COLO829 (cell line): ENCODE measurements at places on chromosomes 6 and 20.

DNA sequence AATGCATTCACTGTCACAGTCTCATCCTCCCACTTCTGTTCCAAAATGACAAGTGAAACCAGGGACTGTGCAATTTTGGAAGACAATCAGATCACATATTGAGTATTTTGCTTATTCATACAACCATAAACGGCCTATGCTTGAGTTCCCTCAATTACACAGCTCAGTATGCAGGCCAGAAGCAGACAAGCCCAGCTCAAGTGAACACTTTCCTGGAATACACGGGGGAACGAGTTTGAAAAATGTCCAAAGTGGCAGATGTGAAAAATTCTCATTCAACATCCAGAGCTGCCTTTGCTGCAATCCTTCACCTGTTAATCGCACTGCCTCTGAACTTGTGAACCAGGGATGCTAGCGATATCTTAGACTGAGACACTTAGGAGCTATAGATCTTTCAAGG, 190.2 kb downstream of the COL9A1 start:
- no peak for DNase-seq

- DNase-seq = peak; percentile 85
Observed at GRCh38 chr6:14046476-14047068, 71.0 kb upstream of the CD83 start.

DNA sequence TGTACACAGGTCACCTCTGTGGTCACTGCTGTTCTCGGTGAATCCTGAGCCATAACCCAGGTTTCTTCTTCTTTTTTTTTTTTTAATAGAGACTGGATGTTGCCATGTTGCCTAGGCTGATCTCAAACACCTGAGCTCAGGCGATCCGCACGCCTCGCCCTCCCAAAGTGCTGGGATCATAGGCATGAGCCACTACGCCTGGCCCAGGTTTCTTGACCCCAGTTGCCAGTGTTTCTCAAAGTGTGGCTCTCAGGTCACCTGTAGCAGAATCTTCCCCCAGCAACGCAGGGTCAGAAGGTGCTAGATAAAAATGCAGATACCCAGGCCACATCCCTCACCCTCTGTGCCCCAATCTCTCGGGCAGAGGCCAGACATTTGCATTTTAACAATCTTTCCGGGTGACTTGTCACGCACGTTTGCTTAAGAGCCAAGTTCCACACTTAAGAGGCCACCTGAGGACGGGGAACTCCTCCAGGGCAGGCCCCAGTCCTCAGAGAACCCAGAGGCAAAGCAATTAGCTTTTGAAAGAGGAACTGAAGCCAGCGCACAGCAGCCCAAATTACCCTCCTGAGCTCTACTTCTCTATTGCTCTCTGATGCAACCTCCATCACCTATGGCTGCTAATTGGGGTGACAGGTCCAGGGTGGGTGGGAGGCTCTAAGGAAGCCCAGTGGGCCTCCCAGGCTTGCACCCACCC, 81.8 kb downstream of the NFATC2 start:
- no peak for DNase-seq

DNA sequence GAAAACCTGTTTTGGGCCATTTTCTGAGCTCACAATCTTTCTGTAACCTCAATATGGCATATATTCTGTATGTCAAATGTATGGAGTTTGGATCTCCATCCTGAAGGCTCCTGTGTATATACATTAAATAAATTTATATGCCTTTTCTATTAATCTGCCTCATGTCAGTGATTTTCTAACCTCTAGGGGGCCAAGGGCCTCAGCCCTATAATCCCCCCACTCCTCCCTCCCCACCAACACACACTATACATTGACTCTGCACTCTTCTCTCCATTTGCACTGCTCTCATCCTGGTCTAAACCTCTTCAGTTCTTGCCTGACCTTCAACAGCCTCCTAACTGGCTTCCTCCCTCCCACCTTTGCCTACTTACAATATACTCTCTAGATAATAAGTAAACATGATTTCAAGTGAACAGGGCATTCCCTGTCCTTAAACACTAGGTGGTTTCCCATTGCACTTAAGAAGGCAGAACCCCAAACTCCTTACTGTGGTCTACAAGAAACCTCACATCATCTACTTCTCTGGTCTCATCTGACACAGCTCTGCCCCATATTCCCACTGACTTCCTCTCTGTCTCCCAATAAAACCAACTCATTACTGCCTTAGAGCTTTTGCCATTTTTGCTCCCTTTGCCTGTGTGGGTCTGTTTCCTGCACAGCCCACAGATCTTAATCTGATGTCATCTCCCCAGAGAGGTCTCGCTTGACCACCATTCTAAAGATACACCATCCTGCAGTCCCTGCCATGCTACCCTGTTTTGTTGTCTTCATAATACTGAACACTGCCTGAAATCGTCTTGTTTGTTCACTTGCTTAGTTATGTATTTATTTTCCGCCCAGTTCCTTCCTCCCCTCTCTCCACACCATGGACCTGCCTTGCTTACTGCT, 213.7 kb downstream of the SYNE1 start:
- no peak for DNase-seq

GRCh38 chr6:142744836-142745235, 200.1 kb downstream of the HIVEP2 start:
- DNase-seq = no peak

- no peak for DNase-seq
Observed at GRCh38 chr6:113411011-113411410, 446.1 kb upstream of the MARCKS start.

- no peak for DNase-seq
Observed at GRCh38 chr6:102686461-102686860, 1293.0 kb downstream of the GRIK2 start.

DNA sequence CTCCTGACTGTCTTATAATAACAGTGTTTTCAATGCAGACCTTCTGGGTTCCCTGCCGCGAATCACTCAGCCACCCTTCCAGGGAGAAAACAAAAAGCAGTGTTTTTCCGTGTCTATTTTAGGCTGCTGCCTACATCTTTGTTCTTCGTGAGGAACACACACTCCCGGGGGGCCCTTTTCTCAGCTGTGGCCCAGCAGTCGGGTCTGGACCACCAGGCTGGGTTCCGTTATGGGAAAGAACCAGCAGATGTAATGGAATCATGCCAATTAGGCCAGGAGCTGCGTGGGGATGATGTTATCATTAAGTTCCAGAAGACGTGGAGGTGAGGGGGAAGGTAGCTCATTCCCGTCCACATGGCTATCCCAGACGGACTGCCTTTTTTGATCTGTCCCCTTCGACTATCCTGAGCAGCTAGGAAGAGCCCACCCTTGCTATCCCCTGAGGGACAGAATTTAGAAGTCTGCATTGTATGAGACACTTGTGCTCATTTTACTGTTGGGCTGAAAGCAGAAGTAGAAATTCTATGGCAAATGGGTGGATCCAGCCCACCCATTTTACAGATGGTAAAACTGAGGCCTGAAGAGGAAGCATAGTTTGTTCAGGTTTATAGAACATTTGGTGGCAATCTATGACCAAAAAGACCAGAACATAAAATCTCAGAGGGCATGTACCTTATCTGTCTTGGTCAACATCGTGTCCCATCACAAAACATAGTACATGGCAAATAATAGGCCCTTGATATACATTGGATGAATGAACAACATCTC, 54.5 kb downstream of the KCNB1 start:
- DNase-seq = no peak

- DNase-seq = no peak
Observed at GRCh38 chr6:141510803-141511202, 621.9 kb upstream of the GJE1 start.

DNA sequence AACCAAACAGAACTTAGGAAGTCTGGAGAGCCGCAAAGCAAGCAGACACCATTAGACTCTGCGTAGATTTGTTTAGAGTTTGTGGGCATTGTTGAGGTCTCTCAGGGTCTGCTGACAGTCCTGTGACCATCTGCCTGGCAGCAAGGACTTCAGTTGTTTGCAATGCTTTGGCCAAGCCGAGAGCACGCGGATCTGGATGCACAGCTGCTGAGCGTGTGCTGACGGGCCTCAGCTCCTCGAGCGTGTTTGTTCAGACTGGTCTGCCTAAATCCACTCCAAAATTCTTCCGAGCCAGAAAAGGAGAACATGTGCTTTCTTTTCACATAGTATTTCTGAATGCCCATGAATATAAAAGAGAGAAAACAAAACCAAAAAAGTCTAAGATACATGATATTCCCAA, 159.0 kb downstream of the ZNF217 start:
- no peak for DNase-seq

DNA sequence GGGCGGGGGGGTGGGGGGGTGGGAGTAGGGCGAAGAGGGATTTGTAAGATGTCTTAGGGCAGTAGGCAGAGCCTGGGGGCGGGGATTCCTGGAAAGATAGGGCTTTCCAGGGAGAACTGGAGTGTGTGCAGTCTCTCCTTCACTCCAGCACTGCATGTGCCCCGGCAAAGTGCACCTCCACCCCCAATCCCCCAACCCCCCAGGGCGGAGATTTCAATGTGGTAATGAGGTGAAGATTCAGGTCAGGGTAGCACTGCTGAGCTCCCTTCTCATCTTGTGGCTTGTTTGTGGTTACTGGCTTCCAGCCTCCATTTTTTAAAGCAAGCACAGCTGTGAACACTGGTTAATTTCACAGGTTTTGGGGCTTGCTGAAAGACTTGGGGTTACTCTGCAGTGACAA, 5.9 kb downstream of the TMEM239 start:
- no peak for DNase-seq

DNA sequence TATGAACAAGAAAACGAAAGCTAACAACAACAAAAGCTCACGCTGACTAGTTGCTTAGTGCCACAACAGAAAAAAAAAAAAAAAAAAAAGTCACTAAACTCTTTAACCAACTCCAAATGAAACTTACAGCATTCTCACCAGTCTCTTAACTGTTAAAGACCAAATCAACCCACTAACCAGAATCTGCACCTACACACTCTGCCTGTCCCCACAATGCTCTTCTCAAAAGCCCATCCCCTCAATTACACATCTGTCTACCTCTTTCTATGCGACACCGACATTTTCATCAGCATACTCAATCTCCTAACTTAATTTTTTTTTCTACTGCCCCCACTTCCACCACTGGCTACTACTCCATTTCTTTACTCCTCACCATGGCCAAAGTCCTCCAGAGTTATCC, 34.3 kb downstream of the NOL7 start:
- no peak for DNase-seq

DNA sequence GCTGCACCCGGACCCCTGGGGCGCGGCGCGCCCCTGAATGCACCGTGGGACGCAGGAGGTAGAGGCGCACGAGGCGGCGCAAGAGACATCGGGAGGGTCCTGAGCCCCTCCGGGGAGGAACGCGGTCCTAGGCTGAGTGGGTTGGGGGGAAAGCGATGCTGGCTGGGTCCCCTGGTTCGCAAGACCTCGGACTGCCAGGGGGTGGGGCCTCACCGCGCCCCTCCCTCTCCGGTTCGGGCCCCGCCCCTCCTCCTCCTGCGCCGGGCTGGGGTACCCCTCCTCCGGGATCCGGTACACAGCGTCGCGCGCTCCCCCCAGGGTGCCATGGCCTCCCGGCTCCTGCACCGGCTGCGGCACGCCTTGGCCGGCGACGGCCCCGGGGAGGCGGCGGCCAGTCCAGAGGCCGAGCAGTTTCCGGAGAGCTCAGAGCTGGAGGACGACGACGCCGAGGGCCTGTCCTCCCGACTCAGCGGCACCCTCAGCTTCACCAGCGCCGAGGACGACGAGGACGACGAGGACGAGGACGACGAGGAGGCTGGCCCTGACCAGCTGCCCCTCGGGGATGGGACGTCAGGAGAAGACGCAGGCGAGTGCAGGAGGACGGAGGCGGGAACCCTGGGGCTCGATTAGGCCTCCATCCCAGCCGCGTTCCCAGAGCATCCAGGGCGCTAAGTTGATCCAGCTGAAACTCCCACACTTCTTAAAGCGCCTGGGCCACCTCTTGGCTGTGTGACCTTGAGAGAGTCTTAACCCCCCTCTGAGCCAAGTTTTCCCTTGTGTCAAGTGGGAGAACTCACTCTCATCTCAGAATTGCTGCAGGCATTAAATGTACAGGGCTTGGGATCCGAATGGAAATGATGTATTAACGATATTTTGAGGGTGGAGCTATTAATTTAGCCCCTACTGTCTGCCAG, 541 bp downstream of the SNX21 start:
- DNase-seq = peak; percentile 69

DNA sequence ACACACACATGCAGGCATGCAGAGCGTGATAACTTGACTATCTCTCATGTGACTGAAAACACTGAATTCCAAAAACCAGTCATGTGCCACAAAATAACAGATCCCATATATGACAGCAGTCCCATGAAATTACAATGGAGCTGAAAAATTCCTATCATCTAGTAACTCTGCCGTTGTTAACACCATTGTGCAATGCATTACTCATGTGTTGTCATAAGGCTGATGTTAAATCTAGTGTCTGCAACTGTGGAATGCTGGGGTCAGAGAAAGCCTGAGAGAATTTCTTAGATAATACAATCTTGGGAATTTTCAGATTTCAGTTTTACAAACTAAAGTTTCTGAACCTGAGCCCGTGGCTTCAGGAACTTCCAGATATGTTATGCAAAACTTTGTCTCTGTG, 70.2 kb downstream of the LYRM4 start:
- DNase-seq = peak; percentile 46

DNA sequence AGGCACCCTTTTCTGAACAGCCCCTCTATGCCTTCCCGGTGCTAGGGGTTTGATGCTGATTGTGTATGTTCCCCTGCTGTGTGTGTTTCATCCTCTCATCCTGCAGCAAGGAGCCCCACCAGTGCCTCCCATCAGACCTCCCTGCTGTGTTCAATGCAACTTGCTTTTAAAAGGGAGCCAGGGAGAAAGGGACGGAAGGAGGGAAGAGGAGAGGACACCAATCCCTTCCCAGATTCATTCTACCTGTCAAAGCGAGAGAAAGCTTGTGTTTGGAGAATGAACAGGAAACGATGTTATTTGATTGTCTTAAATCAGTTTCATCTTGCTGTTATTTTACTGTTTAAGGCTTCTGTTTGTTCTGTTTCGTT, 259.2 kb downstream of the ADGB start:
- DNase-seq = no peak

GRCh38 chr20:54843865-54844264, 368.5 kb downstream of the DOK5 start:
- DNase-seq = no peak

DNA sequence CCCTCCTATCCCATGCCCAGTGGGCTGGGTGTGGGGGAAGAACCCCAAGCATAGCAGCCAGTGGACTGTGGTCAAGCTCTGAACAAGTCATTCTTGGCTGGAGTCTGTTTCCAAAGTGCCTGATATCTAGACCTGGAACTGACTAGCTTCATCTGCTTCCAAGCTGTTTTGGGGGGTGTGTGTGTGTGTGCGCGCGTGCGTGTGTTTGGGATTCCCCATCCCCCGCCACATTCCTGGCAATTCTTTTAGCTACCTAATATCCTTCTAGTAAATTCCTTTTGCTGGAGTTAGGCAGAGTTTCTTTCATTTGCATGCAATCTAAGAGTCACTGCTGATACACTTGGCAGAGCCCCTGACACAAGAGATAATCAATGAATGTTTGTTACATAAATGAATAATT, 7.8 kb downstream of the PAK5 start:
- no peak for DNase-seq

DNA sequence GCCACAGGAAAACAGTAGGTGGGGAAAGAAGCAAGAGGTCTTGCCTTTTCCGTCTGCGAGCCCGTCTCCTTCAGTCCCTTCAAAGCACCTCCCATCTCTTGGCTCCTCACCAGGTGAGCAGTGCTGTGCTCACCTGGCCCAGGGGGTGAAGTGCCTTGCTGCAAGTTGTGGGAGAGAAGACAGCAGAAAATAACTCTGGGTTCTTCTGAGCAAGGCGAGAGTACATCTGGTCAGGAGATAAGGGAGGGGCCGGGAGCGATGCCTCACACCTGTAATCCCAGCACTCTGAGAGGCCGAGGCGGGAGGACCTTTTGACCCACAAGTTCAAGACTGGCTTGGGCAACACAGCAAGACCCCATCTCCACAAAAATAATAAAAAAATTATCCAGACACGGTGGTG, 35.6 kb upstream of the TGM3 start:
- DNase-seq = no peak

GRCh38 chr6:26103141-26103769, 16.0 kb downstream of the HFE start:
- DNase-seq = no peak
